Activated effector memory CD4-positive, alpha-beta T cell treated with Interleukin-2 at 50 U/mL for 16 hours (primary cell): ENCODE measurements at places on chromosomes 3 and 15.

- DNase-seq: no peak
These were observed 190.8 kb upstream of the FAM3D start for GRCh38 chr3:58857402-58857801.

DNA sequence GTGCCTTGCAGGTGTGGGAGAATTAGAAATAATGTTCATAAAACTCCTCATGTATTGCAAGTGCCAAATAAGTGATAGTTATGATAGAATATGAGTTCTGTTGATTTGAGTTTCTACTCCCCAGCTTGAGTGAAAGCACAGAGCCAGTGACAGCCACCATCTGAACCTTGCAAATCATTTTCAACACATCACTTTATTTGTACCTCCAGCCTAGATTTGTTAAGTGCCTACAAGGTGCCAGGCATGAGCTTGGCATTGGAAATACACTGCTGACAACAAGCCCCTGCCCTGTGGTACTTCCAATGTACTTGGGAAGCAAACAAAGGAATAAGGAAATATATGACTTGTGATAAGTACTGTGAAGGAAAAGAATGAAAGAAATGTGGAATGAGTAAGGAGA, 17.0 kb downstream of the FEZF2 start:
- no peak for DNase-seq

GRCh38 chr3:78951342-78951945, 816.4 kb downstream of the ROBO1 start:
- no peak for DNase-seq

DNA sequence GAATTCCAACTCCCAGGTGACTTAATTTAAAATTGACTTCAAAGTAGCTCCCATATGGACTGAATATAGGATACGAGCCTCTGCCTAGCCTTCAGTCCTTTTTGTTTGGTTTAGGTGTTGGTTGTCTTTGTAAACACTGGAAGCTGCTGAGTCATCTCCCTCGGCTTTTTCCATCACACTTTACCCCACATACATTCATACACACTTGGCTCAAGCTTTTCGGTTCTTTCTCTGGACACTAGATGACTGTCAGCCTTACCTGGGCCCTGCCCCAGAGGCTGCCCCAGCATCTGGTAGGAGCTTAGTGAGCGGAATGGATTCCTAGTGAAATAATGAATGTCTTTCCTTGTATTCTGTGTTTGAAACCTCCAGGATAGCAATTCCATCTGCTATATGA, 201.5 kb upstream of the IL12A start:
- no peak for DNase-seq
